CD4-positive, alpha-beta T cell treated with Interleukin-21 for 1 hour (primary cell): ENCODE measurements at places on chromosomes 1 and 21.

DNA sequence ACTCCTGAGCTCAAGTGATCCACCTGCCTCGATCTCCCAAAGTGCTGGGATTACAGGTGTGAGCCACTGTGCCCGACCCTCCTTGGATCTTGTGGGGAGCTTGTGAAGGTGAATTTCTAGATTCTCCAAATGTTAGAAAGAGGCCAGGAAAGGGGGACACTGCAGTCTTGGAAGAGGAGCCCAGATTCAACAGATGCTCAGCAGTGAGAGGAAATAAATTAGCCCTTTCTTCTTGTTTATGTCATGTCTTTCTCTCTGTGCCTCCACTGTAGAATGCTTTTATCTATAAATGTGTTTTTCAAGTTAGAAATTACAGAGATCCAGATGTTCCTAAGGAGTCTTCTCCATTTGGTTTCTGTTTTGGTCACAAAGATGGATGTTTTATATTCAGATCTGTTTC, 346.6 kb upstream of the KAZN start:
- no peak for DNase-seq

DNA sequence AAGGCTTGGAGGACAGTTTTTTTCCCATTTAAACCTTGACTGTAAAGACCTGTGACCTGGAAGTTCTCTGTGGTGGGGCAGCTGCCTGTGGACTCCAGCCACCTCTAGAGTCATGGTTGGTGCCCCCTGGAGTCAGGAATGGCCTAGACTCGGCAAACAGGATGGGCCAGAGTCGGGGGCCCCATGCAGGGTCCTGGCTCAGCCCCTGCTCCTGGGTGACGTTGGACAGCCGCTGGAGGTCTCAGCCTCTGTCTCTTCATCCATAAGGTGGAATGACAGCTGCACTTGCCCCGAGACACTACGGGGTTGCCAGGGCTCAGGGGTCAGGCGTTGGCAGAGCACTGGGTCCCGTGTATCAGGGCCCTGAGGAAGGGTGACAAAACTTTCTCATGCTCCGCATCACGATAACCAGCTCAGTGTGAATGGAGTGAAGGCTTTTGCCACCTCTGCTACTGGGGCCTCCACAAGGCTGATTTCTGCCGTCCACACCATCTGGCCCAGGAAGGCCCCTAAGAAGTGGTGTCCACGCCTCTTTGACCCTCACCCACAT, 58.5 kb upstream of the TTC34 start:
- no peak for DNase-seq

GRCh38 chr1:4653328-4653660, 1.1 kb upstream of the AJAP1 start:
- no peak for DNase-seq

- DNase-seq = no peak
Observed at GRCh38 chr1:222781251-222781650, 33.6 kb upstream of the DISP1 start.

GRCh38 chr1:182111496-182111895, 50.0 kb upstream of the ZNF648 start:
- DNase-seq = no peak

DNA sequence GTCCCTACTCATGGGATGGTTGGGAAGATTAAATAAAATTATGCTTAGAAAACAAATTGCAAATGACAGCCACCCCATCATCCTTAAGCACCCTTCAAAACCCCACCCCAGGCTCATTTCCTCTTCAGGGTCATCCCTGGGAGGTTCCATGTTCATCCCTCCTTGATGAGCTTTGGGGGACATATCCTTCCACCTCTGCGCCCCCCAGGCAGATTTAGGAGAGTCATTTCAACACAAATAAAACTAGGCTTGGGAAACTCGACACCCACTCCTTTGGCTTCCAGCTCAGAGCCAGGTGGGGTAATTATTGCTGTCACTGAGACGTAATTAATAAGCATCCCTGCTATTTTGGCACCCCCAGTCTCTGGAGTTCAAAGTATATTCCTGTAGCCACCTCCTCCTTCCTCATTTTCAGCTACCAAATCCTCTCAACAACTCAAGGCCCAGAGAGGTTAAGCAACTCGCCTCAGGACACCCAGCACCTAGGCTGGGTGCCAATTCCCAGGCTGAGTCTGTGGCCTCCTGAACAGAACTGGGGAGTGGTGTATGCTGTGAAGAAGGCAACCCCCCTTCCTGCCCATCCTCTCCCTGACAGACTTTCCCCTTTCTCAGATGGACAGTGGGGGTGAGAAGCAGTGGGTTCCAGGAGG, 595 bp downstream of the CRYBG2 start:
- DNase-seq = no peak

DNA sequence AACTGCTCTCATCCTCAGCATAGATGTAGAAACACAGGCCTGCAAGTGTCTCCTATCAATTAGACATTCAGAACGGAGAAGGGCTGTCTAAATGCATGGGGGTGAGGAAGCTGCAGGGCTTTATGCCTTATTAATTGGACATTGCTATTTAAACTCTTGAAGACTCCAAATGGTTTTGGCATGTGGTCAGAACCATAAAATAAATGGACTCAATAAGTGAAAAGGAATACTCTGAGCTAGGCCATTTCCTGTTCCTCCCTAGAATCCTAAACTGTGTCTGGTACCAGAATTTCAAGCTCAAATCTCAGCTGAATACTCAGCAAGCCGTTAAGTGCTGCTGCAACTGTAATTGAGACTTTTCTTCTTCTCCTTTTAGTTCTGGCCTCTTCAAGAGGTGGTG, 80.4 kb upstream of the C1orf87 start:
- DNase-seq = no peak

GRCh38 chr1:224770336-224770693, 154.2 kb downstream of the CNIH3 start:
- no peak for DNase-seq

DNA sequence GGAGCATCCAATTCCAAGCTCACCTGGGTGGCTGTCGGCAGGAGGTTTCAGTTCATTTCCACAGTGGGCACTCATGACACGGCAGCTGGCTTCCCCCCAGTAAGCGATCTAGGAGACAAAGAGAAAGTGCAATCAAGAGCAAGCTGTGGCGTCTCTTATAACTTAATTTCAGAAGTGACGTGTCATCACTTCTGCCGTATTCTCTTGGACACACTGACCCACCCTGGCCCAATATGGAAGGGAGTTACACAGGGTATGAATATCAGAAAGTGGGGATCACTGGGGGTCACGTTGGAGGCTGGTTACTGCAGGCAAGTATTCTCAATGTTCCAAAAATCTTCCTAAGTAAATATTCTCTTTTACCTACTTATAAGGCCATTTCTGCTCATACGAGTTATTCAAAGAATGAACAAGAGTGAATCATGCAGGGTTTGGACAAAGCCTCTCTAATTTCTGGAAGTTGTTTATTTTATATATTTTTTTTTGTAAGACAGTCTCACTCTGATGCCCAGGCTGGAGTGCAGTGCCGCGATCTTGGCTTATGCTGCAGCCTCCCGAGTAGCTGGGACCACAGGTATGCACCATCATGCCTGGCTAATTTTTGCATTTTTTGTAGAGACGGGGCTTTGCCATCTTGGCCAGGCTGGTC, 46.5 kb upstream of the GREM2 start:
- DNase-seq = no peak

GRCh38 chr1:223776075-223776814, 63.9 kb downstream of the CAPN2 start:
- DNase-seq = peak; percentile 30

DNA sequence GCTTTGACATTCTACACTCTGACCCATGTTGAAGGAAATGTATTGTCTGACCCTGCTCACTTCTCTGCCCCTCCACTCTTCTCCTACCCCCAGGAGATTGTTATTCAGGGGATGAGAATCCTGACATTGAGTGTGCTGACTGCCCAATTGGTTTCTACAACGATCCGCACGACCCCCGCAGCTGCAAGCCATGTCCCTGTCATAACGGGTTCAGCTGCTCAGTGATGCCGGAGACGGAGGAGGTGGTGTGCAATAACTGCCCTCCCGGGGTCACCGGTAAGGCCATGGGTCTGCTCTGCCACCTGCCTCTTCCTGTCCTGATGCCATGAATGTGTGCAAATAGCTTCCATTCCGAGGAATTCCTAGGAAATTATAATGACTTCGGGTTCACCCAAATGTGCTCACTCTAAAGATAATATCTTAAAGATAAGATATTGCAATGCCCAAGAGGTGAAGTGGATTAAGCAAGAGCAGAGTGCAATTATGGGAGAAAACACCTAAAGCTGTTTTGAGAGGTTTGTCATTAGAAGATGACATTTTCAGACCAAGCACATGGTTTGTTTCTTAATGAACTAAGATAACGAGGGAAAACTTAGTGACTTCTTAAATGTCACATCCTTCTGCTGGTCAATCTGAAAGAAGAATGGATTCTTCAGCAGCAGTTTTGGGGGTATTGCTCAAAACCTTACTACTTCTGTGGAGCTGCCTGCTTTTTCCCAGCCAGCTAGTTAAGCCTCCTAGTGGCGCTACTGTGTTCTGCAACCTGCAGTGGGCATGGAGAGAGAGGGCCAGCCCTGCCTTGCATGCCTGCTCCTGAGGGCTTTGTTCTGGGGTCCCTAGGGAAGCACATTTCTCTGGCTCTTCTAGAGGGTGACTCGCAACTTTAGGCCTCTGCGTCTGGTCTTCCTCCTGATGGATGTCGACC, 41.6 kb downstream of the LAMC2 start:
- DNase-seq = peak; percentile 11

DNA sequence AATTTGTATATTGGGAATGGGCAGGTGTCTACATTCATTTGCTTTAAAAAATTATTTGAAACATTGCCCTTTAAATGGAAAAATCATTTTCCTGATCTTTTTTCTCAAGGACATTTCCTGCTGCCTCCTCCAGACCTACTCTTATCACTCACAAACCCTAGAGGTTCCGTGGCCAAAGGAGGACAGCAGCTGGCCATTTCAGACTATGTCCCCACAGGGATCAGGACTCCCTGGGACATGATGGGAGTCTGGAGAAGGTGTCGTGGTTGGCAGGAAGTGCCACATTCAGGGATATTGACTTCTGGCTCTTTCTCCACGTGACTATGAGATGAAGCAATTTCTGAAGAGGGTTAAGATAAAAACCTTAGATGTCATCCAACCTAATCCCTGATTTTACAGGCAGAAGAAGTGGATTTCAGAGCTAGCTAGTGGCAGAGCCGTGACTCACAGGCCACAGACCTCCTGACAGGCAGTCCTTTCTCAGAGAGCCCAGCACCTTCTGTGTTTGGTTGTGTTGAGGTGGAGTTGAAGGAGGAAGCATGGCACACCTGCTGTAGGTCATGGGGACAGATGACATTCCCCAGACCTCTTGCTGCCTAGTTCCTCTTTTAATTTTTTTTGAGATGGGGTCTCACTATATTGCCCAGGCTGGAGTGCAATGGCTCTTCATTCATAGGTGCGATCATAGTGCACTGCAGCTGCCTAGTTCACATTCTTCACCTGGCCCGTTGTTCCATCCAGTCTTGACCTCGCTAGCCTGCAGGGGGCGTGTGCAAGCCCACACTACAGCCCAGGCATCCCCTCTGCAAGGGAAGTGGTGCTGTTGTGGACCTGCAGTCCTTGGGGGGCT, 25.5 kb upstream of the IL10 start:
- DNase-seq = peak; percentile 42

- no peak for DNase-seq
Observed at GRCh38 chr1:63974966-63975365, 201.1 kb downstream of the ROR1 start.

DNA sequence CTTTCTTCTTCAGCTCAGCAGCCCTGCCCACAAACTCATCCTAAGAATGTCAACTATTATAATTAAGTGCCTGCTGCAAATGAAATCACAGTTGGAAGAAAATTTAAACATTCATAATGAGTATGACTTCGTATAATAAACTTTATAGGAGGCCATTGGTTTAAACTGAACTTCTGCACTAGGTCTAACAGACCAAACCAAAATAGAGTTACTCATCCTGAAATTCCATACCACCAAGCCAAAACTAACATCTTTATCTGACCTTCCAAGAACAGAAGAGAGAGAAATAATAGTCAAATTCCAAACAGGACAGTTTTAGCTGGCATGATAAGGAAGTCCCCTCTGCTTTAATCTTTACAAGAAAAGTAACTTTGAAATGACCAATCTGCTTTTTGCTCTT, 472.4 kb upstream of the PRMT6 start:
- no peak for DNase-seq

GRCh38 chr21:38380481-38381137, 117.7 kb downstream of the ERG start:
- DNase-seq = no peak

- DNase-seq = no peak
Observed at GRCh38 chr1:221520250-221520649, 221.6 kb downstream of the DUSP10 start.

GRCh38 chr21:26118938-26119540, 51.5 kb downstream of the APP start:
- DNase-seq = no peak

DNA sequence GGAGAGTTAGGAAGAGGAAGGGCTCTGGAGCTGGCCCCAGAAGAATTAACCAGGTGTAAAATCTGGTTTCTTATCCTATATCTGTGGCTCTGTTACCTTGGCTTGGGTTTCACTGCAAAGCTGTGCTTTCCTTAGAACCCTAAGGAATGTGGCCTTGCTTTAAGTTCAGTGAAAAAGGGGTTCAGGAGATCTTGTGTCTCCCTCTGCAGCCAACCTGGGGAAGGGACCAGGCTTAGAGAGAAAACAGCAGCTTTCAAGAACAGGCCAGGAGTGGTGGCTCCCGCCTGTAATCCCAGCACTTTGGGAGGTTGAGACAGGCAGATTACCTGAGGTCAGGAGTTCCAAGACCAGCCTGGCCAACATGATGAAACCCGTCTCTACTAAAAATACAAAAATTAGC, 16.1 kb upstream of the MYCL start:
- no peak for DNase-seq

GRCh38 chr21:16194788-16195537, 465.2 kb downstream of the USP25 start:
- DNase-seq = no peak

GRCh38 chr1:96634883-96635282, 86.7 kb upstream of the PTBP2 start:
- DNase-seq = no peak

- DNase-seq = no peak
Observed at GRCh38 chr21:43809853-43810504, 20.6 kb downstream of the RRP1 start.

- no peak for DNase-seq
Observed at GRCh38 chr1:151593730-151594129, 18.1 kb upstream of the SNX27 start.

GRCh38 chr1:189563784-189564183, 913.9 kb downstream of the BRINP3 start:
- no peak for DNase-seq

GRCh38 chr1:12634156-12634555, 9.7 kb upstream of the AADACL4 start:
- DNase-seq = no peak

- DNase-seq = peak; percentile 81
Observed at GRCh38 chr1:24199291-24199900, 12.3 kb upstream of the IFNLR1 start.

DNA sequence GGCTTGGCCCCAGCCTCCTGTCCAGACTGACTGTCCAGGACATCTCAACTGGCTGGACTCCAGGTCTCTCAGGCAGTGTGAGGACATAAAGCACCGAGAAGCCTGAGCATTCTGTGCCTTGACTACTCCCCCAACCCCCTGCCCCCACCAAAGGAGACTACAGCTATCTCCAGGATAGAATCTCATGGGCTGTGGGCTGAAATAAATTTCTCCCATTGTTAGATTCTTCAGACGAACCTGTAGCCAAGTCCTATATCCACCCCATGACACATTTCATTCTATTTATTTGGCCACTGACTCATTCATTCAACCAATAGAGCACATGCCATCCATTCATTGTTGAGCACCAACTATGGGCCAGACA, 11.4 kb downstream of the VWA5B1 start:
- DNase-seq = no peak

- DNase-seq = no peak
Observed at GRCh38 chr21:25402134-25402961, 204.9 kb downstream of the MRPL39 start.
